ENCODE measurements at places on chromosomes 7 and 10.

DNA sequence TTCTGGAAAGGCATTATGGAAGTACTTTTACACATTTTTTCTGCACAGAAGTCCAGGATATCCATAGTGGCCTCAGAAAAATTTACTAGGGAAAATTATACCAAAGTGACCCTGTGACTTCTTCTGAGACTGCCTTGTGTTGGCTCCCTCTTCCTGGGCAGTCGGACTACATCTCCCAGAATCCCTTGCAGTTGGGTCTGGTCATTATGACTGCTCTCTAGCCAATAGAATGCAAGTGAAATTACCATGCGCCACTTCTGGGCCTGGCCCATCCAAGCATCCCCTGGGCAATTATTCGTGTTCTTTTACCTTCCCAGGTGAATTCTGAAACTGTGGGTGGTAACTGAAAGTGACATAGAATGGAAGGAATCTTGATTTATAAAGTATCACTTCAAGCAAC lies 430.9 kb downstream of the ACTR3B start:
- DNase-seq = no peak
- H3K27ac ChIP-seq = no peak overlapping the region
- no peaks in the 10 kb centered on the region for H3K36me3 ChIP-seq

DNA sequence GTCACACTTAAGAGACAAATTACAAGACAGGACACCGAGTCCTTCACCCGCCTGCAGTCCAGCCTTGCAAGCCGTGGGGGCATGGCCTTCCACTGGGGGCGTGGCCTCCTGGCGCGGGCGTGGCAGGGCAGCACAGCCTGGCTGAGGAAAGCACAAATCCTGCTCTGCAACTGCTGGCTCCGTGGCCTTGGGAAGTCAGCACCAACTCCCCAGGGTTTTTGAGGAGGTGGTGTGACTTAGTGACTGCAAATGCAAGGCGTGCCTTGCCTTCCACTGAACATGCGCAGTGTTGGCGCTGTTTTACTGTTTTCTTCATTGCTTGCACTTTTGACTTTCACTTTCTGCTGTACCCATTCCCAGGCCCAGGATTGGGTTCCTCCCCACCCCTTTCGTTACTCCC lies 12.9 kb upstream of the BMS1 start:
- no peak for DNase-seq
- H3K4me1 ChIP-seq = no peaks in the 10 kb centered on the region
- H3K27me3 ChIP-seq = no peaks in the 10 kb centered on the region
- H3K4me3 ChIP-seq = no peak overlapping the region
- H3K27ac ChIP-seq = no peak overlapping the region

- no peaks in the 10 kb centered on the region for H3K4me1 ChIP-seq
- no peak overlapping the region for H3K27ac ChIP-seq
- H3K36me3 ChIP-seq = no peaks in the 10 kb centered on the region
- H3K27me3 ChIP-seq = no peaks in the 10 kb centered on the region
- DNase-seq = no peak
Measured at GRCh38 chr10:25261110-25261509, 86.3 kb downstream of the GPR158 start.

DNA sequence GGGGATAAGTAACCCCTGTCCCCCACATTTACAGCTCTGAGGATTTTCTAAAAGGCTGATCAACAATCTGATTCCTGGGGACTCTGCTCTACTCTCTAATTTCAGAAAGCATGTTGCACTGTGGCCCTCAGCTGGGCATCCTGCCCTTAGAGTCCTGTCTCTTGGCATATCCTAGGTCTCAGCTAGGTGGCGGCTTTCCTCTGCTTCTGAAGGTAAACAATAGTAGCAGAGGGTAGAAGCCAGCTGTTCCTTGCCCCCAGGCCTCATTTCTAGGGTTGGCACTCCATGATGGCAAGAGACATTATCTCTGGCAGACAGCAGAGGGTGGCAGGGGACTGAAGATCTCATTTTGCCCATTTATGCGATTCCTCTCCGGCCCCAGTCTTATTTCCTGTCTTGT lies 77.0 kb downstream of the ADCYAP1R1 start:
- DNase-seq = no peak
- no peak overlapping the region for H3K4me3 ChIP-seq
- H3K27ac ChIP-seq = no peak overlapping the region
- no peaks in the 10 kb centered on the region for H3K27me3 ChIP-seq
- no peaks in the 10 kb centered on the region for H3K4me1 ChIP-seq

DNA sequence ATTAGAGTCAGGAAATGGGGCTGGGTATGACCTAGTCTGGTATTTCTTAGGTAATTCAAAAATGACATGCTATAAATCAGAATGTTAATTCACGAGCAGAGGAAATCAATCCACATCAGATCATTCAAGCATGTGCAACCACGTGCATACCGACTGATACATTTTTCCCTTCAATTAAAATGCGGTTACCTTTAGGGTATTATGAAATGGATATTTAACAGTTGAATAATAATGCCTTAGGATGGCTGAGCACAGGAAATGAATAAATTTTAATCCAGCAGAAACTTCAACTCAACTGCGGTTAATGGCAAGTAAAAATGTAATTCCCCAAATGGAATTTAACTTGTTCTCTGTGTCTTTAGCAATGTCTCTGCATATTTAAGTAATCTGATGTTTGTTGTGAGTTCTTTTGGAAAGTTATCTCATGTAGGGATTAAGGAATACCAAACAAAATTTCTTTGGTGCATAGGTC lies 9.2 kb downstream of the CPA2 start:
- no peaks in the 10 kb centered on the region for H3K27me3 ChIP-seq
- H3K36me3 ChIP-seq = no peaks in the 10 kb centered on the region
- H3K4me3 ChIP-seq = no peak overlapping the region
- no peaks in the 10 kb centered on the region for H3K4me1 ChIP-seq
- no peak overlapping the region for H3K27ac ChIP-seq

GRCh38 chr10:133527771-133528271 lies 658 bp downstream of the CYP2E1 start:
- no peaks in the 10 kb centered on the region for H3K36me3 ChIP-seq
- no peak overlapping the region for H3K4me3 ChIP-seq
- no peaks in the 10 kb centered on the region for H3K4me1 ChIP-seq

- no peak for DNase-seq
- H3K4me1 ChIP-seq = no peaks in the 10 kb centered on the region
- H3K27ac ChIP-seq = no peak overlapping the region
- no peaks in the 10 kb centered on the region for H3K27me3 ChIP-seq
- H3K4me3 ChIP-seq = no peak overlapping the region
Measured at GRCh38 chr7:35776686-35777085, 24.2 kb upstream of the SEPTIN7 start.

- no peak overlapping the region for H3K27ac ChIP-seq
- DNase-seq = no peak
- H3K36me3 ChIP-seq = no peaks in the 10 kb centered on the region
- H3K4me3 ChIP-seq = no peak overlapping the region
Measured at GRCh38 chr7:74343281-74344131, 54.3 kb downstream of the CLIP2 start.

DNA sequence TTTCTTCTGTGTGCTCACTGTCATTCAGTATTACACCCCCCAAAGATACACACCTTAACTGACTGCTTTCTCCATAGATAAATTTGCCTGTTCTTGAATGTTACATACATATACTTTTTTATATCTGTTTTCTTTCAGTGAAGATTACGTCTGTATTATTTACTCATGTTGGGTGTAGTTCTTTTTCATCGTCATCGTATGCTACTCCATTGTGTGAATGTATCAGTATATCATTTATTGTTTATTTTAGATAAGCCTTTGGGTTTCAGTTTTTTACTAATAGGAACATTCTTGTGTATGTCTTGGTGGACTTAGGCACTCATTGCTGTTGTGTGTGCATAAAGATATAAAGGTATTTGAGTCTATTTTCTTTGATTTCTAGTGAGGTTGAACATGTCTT lies 64.4 kb downstream of the SEPTIN7 start:
- H3K27me3 ChIP-seq = no peaks in the 10 kb centered on the region
- H3K4me3 ChIP-seq = no peak overlapping the region
- no peaks in the 10 kb centered on the region for H3K4me1 ChIP-seq
- H3K36me3 ChIP-seq = no peaks in the 10 kb centered on the region

DNA sequence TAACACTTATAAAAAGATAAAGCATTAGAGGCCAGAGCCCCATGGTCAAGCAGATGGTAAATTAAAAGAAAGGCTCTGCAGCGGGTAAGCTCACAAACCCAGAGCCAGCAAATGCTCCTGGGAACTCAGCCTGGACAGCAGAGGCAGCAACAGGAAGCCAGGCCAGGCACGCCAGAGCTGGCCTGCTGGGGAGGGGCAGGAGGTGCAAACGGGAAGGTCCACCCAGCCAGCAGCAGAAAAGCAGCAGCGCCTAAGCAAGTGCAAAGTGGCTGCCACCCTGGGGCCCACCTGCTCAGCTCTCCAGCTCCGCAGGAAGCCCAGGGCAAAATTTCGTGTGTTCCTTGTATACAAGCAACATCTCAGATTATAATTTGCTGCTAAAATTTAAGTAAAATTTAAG lies 82.7 kb upstream of the GPR22 start:
- no peak overlapping the region for H3K4me3 ChIP-seq
- H3K4me1 ChIP-seq = no peaks in the 10 kb centered on the region
- H3K27ac ChIP-seq = no peak overlapping the region
- H3K27me3 ChIP-seq = no peaks in the 10 kb centered on the region
- no peak for DNase-seq

- no peak for DNase-seq
- H3K4me3 ChIP-seq = no peak overlapping the region
- no peak overlapping the region for H3K27ac ChIP-seq
- H3K4me1 ChIP-seq = no peaks in the 10 kb centered on the region
- no peaks in the 10 kb centered on the region for H3K27me3 ChIP-seq
- H3K36me3 ChIP-seq = no peaks in the 10 kb centered on the region
Measured at GRCh38 chr10:45091968-45092367, 91.2 kb downstream of the ZNF22 start.

DNA sequence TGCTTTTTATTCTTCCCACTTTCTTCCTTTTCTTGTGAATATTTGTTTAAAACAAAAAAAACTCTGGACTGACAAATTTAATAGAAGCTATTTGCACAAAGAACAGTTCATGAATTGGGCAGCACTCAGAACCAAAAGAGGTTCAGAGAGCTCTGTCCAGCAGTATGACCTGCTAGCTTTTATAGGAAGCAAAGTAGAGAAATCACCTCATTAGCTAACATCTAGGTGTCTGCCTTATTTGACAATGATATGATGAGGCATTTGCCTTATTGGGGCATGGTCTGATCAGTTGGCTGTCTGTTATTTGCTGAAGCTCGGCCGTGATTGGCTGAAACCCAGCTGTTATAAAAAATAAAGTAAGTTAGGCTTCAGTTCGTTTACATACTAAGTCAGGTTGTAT lies 819 bp upstream of the TRIM4 start:
- peak overlapping the region; percentile 96 for H3K27ac ChIP-seq
- no peaks in the 10 kb centered on the region for H3K36me3 ChIP-seq
- no peaks in the 10 kb centered on the region for H3K4me1 ChIP-seq
- no peak for DNase-seq
- H3K4me3 ChIP-seq = peak overlapping the region; percentile 70

Measured in tibial nerve (tissue), 4 donors.